Tibial nerve (tissue), 4 donors: ENCODE measurements at places on chromosomes 5 and 9. TPM values are rescaled to one million over a fixed set of nuclear protein-coding genes. Genes with fewer than 3 reads are reported as not detected.

DNA sequence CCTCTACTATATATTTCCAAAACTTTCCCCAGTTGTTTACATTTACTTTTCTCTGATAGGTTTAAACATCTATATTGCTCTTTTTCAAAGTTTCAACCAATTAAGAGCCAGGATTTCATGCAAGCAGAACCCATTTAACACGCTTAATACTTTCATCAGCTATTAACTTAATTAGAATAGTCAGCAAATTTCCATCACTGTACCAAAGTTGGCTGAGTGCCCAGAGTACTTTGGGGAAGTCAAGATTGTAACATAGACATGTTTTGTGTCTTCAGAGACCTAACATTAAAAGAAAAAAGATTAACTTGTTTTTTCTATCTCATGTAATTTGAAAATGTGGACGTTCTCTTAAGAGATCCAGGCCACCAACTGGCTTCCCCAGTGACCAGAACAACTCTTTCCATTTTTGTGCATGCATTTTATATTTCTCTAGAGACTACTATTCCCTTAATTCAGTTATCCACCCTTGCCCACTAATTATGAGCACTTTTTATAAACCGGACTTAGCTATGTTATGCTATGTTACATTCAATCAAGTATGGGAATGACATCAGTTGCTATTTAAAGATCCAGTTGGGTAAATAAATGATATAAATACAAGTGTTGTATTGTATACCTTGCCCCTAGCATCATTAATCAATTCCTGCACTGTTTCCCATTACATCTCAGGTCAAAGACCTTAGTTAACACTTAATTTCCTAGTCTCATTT, 478.1 kb upstream of the NMUR2 start:
- H3K4me1 ChIP-seq, result no peaks in the 10 kb centered on the region
- H3K27ac ChIP-seq, result no peak overlapping the region
- no peak for DNase-seq
- no peak overlapping the region for H3K4me3 ChIP-seq

DNA sequence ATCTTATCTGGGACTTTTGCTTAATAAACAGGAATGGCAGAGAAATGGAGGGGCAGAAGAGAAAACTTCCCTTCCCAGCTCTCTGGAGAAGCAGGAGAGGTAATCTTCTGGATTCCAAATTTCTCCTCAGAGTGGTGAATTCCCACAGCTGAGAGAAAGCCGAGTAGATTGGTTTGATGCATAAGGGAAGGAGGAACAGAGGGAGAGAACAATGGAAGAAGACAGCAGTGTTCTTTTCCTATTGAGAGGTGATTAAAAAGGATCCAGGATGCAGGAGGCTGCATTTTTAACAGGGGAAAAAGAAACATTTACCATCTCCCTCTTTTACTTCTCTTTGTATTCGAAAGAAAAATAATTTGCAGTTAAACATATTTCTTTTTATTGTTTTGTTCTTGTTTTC, 13.1 kb downstream of the SH3RF2 start:
- H3K27me3 ChIP-seq, result no peaks in the 10 kb centered on the region
- no peaks in the 10 kb centered on the region for H3K4me1 ChIP-seq
- H3K4me3 ChIP-seq, result no peak overlapping the region
- no peak overlapping the region for H3K27ac ChIP-seq
- DNase-seq, result no peak
- no peaks in the 10 kb centered on the region for H3K36me3 ChIP-seq

GRCh38 chr5:53109056-53109442, 508 bp downstream of the MOCS2 start:
- H3K4me3 ChIP-seq, result peak overlapping the region; percentile 89
- no peak for DNase-seq
- H3K4me1 ChIP-seq, result peaks cover 36% of the 10 kb centered on the region
- H3K27me3 ChIP-seq, result no peaks in the 10 kb centered on the region

- peak; percentile 27 for DNase-seq
- peaks cover 13% of the 10 kb centered on the region for H3K4me1 ChIP-seq
- H3K36me3 ChIP-seq, result no peaks in the 10 kb centered on the region
- H3K27me3 ChIP-seq, result no peaks in the 10 kb centered on the region
Measured at GRCh38 chr9:85741095-85741874, 469 bp downstream of the AGTPBP1 start.

GRCh38 chr5:60883229-60883628, 39.2 kb upstream of the ELOVL7 start:
- DNase-seq, result no peak
- no peak overlapping the region for H3K27ac ChIP-seq
- H3K27me3 ChIP-seq, result no peaks in the 10 kb centered on the region

GRCh38 chr9:87122947-87123685, 175.8 kb upstream of the GAS1 start:
- DNase-seq, result no peak
- no peak overlapping the region for H3K4me3 ChIP-seq
- H3K27me3 ChIP-seq, result no peaks in the 10 kb centered on the region
- no peak overlapping the region for H3K27ac ChIP-seq

- DNase-seq, result no peak
- H3K4me1 ChIP-seq, result peaks cover 26% of the 10 kb centered on the region
- no peaks in the 10 kb centered on the region for H3K27me3 ChIP-seq
- H3K27ac ChIP-seq, result peak overlapping the region; percentile 71
Measured at GRCh38 chr5:157273131-157273556, 7.2 kb downstream of the CYFIP2 start.

GRCh38 chr9:136110082-136111061, 8.3 kb downstream of the TMEM250 start:
- H3K4me1 ChIP-seq, result peaks cover 3% of the 10 kb centered on the region
- no peaks in the 10 kb centered on the region for H3K36me3 ChIP-seq
- no peak for DNase-seq
- H3K27me3 ChIP-seq, result no peaks in the 10 kb centered on the region

- no peak overlapping the region for H3K4me3 ChIP-seq
- H3K4me1 ChIP-seq, result no peaks in the 10 kb centered on the region
- no peaks in the 10 kb centered on the region for H3K27me3 ChIP-seq
- DNase-seq, result no peak
- no peaks in the 10 kb centered on the region for H3K36me3 ChIP-seq
Measured at GRCh38 chr9:107213561-107214028, 69.5 kb upstream of the RAD23B start.

DNA sequence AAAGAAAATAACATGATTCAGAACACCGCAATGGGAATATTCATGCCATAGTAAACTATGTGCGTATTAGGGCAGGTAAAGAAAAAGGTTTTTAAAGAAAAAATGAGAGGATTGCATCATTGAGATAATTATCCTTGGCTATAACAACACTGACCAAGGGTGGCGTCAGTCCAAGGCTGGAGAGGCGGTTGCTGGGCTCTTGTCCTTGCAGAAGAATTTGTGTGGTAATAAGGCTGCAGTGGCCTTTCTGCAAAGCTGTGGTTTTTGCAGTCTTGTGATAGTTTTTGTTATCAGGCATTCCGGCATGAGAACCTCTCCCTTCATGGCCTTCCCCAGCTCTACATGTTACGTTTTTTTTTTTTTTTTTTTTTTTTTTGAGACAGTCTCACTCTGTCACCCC, 14.0 kb downstream of the BOD1 start:
- no peak overlapping the region for H3K27ac ChIP-seq
- peak; percentile 57 for DNase-seq
- no peaks in the 10 kb centered on the region for H3K27me3 ChIP-seq

- H3K4me1 ChIP-seq, result peaks cover 6% of the 10 kb centered on the region
- peak overlapping the region; percentile 93 for H3K27ac ChIP-seq
- peaks cover 34% of the 10 kb centered on the region for H3K36me3 ChIP-seq
- DNase-seq, result peak; percentile 23
Measured at GRCh38 chr9:83956086-83956435, 24.0 kb downstream of the HNRNPK start.

GRCh38 chr9:122986010-122986409, 45.2 kb downstream of the RABGAP1 start:
- peaks cover 4% of the 10 kb centered on the region for H3K36me3 ChIP-seq
- DNase-seq, result no peak
- no peak overlapping the region for H3K4me3 ChIP-seq

GRCh38 chr9:129235931-129236331, 57.9 kb upstream of the IER5L start:
- H3K27me3 ChIP-seq, result no peaks in the 10 kb centered on the region
- H3K4me1 ChIP-seq, result no peaks in the 10 kb centered on the region
- no peak for DNase-seq
- no peaks in the 10 kb centered on the region for H3K36me3 ChIP-seq
- H3K4me3 ChIP-seq, result no peak overlapping the region

DNA sequence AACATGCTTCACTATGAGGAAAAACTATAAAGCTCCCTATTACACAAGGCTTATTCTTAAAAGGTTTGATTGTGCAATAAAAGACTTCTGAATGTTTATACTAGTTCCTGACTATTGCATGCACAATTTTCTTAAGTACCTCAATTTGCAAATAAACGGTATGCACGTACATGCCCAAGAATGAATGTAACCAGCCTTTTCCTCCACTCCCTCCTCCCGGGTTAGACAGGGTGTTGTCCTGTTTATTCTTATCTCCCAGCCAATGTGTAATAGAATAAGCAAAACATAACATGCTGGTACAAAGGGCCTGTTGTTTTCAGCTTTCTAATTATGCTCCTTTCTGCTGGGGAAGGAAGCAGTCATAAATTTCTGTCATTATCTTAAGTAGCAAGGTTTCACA, 79.1 kb downstream of the AOPEP start:
- DNase-seq, result no peak
- H3K36me3 ChIP-seq, result peaks cover 24% of the 10 kb centered on the region
- H3K4me1 ChIP-seq, result no peaks in the 10 kb centered on the region
- no peak overlapping the region for H3K27ac ChIP-seq
- H3K27me3 ChIP-seq, result no peaks in the 10 kb centered on the region

- no peaks in the 10 kb centered on the region for H3K27me3 ChIP-seq
- DNase-seq, result no peak
- H3K4me1 ChIP-seq, result no peaks in the 10 kb centered on the region
- H3K4me3 ChIP-seq, result no peak overlapping the region
Measured at GRCh38 chr9:10774051-10774450, 161.2 kb upstream of the PTPRD start.

DNA sequence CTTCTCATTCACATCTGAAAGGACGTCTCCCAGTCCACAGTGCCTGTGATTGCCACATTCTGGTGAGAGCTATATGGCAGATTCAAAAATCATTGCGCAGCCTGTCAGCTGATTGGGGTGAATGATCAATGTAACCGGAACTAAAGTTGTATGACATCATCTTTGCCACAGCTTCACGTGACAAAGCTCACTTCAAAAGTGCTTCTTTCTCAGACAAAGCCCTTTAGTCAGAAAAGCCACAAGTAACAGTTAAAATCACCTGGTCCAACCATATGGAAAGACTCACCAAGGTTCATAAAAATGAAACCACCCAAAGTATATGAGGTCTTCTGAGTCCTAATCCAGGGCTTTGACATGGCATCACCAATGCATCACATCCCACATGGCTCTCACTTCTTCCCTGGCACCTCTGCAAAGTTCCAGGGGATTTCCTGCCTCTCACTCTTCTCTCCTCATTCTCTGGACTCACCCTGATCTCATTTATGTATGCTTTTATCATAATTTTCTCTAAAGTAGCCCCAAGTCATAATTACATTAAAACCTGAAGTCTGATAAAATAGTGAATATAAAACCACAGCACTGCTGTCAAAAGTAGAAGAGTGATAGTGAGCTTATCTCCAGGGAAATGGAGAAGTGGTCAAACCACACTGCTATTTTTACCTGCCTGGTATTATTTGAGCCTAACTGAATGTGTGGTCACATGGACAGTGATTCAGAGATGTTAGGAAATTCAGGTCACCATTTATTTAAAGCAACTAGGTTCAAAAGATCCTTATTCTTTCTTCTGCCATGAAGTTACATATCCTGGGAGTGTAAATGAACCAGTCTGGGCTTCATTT, 193.1 kb upstream of the PTGER4 start:
- no peak overlapping the region for H3K4me3 ChIP-seq
- DNase-seq, result no peak
- H3K36me3 ChIP-seq, result no peaks in the 10 kb centered on the region
- H3K27me3 ChIP-seq, result no peaks in the 10 kb centered on the region

DNA sequence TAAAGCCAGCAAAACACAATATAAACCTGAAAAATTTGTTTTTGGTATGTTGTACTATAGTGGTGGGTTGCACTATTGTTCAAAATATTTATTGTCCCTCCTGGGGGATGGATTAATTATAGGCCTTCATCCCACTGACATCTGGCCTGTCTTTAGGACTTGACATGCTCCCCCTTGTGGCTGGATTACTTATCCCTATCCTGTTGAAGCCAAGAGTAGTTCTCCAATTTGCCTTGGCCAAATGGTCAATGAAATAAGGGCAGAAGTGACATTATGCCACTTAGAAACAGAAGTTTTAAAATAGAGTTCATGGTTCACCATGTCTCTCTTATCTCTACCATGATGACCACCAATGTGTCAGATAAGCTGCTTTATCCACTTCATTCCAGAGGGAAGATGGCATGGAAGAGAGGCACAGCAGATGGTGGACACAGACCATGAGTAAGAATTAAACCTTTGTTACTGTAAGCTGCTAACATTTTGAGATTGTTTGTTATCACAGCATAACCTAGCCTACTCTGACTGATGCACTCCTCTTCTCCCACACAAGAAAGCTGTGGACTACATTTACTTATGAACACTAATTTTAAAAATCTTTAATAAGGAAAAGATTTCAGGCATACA, 29.2 kb upstream of the ARHGEF28 start:
- H3K36me3 ChIP-seq, result no peaks in the 10 kb centered on the region
- no peak overlapping the region for H3K4me3 ChIP-seq
- no peaks in the 10 kb centered on the region for H3K4me1 ChIP-seq
- H3K27ac ChIP-seq, result no peak overlapping the region
- H3K27me3 ChIP-seq, result no peaks in the 10 kb centered on the region
- DNase-seq, result peak; percentile 31

- H3K4me3 ChIP-seq, result no peak overlapping the region
- no peak for DNase-seq
- no peaks in the 10 kb centered on the region for H3K4me1 ChIP-seq
- H3K27ac ChIP-seq, result no peak overlapping the region
- H3K36me3 ChIP-seq, result no peaks in the 10 kb centered on the region
- H3K27me3 ChIP-seq, result no peaks in the 10 kb centered on the region
Measured at GRCh38 chr5:39780347-39780746, 355.6 kb upstream of the DAB2 start.

- H3K36me3 ChIP-seq, result no peaks in the 10 kb centered on the region
- H3K4me1 ChIP-seq, result no peaks in the 10 kb centered on the region
- H3K4me3 ChIP-seq, result no peak overlapping the region
- no peaks in the 10 kb centered on the region for H3K27me3 ChIP-seq
Measured at GRCh38 chr9:75636427-75637045, 253.9 kb upstream of the PCSK5 start.

- no peaks in the 10 kb centered on the region for H3K36me3 ChIP-seq
- H3K4me3 ChIP-seq, result no peak overlapping the region
- H3K27ac ChIP-seq, result no peak overlapping the region
- no peaks in the 10 kb centered on the region for H3K27me3 ChIP-seq
Measured at GRCh38 chr5:75933489-75933888, 149.7 kb upstream of the SV2C start.

- peaks cover 32% of the 10 kb centered on the region for H3K4me1 ChIP-seq
- DNase-seq, result peak; percentile 46
- H3K27me3 ChIP-seq, result no peaks in the 10 kb centered on the region
- no peaks in the 10 kb centered on the region for H3K36me3 ChIP-seq
Measured at GRCh38 chr9:83707518-83707767, 315 bp downstream of the UBQLN1 start.

GRCh38 chr9:75852746-75853145, 37.7 kb upstream of the PCSK5 start:
- H3K27me3 ChIP-seq, result no peaks in the 10 kb centered on the region
- H3K27ac ChIP-seq, result no peak overlapping the region
- H3K36me3 ChIP-seq, result no peaks in the 10 kb centered on the region
- no peak overlapping the region for H3K4me3 ChIP-seq

GNA14 gene
- 7.1 TPM for total RNA-seq

F2RL1 gene
- 0.30 TPM for total RNA-seq

AGXT2 gene
- not detected for total RNA-seq

ADGRD2 gene
- total RNA-seq, result not detected

SPATA24 gene
- total RNA-seq, result not detected

TRMT10B gene
- 13.1 TPM for total RNA-seq

IL31RA gene
- not detected for total RNA-seq

MUSK gene
- total RNA-seq, result 0.59 TPM

DBH gene
- under 0.01 TPM for total RNA-seq

SLC46A2 gene
- 1.8 TPM for total RNA-seq

RCL1 gene
- total RNA-seq, result 54.8 TPM

FAM153A gene
- total RNA-seq, result 2.1 TPM

TEK gene
- 14.7 TPM for total RNA-seq
